HepG2 (cell line): ENCODE measurements at places on chromosomes 5 and 9.
A peak's percentile ranks its signal among the peaks of the same experiment; 100 is the strongest.

GRCh38 chr9:129891569-129891968 lies 56.3 kb downstream of the USP20 start:
- DNase-seq: no peak

DNA sequence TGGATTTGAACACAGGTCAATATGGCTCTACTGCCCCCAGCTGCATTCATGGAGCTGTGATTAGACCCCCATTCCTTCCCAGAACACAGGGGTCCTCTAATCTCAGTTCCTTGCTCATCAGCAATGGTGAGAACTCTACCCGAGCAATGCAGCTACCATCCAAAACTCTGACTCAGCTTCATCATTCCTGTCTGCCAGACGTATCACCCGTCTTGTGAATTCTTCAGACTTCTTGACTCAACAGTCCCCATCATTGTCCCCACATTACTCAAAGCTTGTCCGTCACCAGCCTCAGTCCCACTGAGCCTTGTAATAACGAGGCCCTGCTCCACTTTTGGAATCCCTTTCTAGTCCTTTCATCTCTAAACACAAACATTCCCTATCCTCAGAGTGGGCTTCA lies 36.3 kb upstream of the STX17 start:
- DNase-seq: no peak

DNA sequence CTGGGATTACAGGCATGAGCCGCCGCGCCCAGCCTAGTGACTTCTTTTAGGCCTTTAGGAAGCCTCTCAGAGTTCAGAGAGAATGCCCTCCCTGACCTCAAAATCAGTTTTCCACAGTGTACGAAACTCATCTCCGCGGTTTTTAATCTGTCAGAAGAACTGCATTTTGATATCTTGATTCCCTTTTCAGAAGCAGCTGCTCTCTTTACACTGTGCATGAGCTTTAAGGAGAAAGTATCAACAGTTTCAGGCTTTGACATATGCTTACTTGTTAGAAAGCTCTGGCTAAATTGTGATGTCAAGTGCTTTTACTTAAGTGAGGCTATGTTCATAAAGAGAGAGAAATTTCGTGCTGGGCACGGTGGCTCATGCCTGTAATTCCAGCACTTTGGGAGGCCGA lies 74.6 kb downstream of the USP20 start:
- no peak for DNase-seq

GRCh38 chr5:151024440-151025249 lies 4.3 kb downstream of the GPX3 start:
- DNase-seq: no peak

DNA sequence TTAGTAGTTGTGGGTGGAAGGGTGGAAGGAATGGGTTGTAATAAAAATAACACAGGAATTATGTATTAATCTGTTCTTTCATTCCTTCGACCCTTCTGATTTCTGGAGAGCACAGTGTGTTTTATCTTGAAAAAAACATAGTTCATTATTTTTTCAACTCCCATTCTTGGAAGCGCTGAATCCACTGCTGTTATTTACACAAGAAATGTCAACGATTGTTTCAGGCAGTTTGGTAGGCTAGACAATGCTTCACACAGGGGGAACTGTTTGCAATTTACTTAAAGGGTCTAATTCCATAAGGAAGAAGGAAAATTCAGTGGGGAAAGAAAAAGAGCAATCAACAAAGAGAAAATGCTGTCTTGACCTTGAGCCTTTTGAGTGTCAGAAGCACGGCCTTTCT lies 142.9 kb downstream of the TLE1 start:
- peak; percentile 24 for DNase-seq

- no peak for DNase-seq
Measured at GRCh38 chr9:15240927-15241326, 66.1 kb downstream of the TTC39B start.
